ENCODE measurements at places on chromosomes 6 and 20.
A peak's percentile ranks its signal among the peaks of the same experiment; 100 is the strongest.

DNA sequence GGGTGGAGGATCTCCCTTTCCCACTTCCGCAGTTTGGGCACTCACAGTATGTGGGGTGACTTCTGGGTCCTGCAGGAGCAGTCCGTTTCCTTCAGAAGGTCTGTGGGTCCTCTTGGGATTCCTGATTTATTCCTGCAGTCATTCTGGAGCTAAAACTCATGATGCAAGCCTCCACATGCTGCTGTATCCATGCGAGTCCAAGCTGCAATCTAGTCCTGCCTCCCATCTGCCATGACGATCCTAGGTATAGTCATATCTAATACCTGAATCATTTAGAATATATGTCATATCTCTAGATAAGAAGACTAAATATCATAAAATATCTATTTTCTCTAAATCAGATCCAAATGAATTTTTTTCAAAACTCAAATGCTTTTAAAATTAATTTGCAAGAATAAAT is 103.4 kb upstream of the AHI1 start:
- DNase-seq = no peak

- DNase-seq = no peak
These were observed 23.8 kb downstream of the RBM38 start for GRCh38 chr20:57414867-57415592.

DNA sequence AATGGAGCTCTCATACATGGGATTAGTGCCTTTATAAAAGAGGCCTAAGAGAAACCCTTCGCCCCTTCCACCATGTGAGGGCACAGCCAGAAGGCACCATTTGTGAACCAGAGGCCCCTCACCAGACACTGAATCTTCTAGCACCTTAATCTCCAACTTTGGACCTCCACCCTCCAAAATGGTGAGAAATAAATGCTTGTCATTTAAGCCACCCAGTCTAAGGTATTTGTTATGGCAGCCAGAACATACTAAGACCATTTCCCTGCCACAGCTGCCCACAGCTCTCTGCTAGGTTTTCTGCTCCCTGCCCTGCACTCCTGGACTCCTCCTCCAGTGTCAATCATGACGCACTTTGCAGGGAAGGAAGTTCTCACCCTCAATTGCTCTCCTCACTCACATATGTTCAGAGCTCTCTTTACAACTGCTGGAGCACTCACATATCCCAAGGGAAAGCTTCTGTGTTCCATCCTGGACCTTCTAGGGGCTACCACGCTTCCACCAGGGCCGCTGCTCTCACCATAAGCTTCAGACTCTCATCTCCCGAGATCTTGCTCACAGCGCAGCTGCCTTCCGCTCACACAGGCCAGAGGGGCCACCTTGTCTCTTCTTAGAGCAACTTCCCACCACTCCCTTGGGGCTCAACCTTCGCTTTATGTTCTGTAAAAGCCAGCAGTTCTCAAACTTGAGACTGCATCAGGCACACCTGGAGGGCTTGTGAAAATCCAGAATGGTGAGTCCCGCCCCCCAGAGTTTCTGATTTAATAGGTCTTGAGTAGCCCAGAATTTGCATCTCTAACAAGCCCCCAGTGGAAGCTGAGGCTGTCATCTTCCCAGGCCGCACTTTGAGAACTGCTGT is 1.6 kb upstream of the LY86 start:
- DNase-seq = no peak

GRCh38 chr6:139027620-139028182 is 844 bp upstream of the ABRACL start:
- peak; percentile 84 for DNase-seq

GRCh38 chr6:107290491-107290890 is 168.9 kb downstream of the PDSS2 start:
- no peak for DNase-seq

- no peak for DNase-seq
These were observed 442.4 kb upstream of the SOX4 start for GRCh38 chr6:21151119-21151518.

GRCh38 chr20:4835244-4836177 is 113.8 kb downstream of the PRND start:
- DNase-seq = no peak

DNA sequence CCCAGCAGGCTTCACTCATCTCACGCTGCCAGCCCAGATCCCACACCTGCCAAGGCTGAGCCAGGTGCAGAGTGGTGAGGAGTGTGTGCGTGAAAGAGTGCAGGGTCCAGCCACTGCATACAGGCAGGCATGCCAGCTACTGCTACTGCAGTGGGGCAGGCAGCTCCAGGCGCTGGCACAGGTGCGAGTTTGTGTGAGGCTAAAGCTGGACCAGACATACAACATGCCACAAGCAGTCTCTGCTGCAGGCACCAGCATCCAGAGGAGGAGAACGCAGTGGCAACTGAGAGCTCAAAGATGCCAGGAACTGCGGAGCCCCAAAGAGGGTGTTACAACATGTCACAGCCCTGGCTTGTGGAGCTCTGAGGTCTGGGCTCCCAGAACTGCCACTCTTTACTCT is 149.8 kb downstream of the EYS start:
- DNase-seq = no peak

DNA sequence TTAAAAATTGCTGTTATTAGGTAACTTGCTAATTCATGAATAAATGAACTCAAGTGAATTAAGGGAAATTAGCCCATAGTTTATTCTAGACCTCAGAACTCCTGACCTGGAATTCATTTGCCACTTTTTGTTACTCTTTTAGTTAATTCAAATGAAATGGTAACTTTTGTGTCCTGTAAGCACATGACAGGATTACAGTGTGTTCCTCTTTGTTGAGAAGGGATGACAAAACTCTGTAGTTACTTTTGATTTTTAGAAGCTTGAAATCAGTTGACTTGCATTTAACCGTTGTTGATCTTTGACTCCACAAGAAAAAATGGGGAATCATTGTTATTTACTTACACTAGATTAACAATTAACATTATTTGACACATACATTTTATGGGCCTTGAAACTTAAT is 6.2 kb downstream of the SLC9A8 start:
- no peak for DNase-seq

GRCh38 chr20:13449868-13450434 is 188.8 kb downstream of the TASP1 start:
- DNase-seq = no peak

- no peak for DNase-seq
These were observed 79.5 kb upstream of the RNF217 start for GRCh38 chr6:124882579-124883393.

DNA sequence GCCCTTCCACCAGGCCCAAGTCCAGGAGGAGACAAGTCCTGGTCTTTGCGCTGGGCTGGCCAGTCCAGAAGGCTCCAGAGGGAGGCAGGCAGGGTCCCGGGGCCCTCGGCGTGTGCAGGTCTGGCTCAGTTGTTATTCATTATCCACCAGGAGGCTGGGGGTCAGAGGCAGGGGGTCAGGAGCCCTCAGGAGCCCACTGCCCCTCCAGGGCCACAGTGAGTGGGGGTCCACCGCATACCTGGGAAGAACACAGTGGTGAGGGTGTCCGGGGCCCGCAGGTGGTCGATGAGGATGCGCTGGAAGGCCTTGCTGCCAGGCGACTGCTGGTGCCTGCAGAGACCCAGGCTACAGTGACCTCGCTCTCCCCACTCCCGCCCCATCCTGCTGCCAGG is 4.4 kb upstream of the C20orf144 start:
- DNase-seq = no peak

- DNase-seq = no peak
These were observed 109.7 kb downstream of the FAM120B start for GRCh38 chr6:170416303-170416702.

- DNase-seq = no peak
These were observed 8.7 kb downstream of the DNAAF9 start for GRCh38 chr20:3398681-3399252.

GRCh38 chr6:39063526-39063925 is 14.9 kb downstream of the GLP1R start:
- DNase-seq = no peak

DNA sequence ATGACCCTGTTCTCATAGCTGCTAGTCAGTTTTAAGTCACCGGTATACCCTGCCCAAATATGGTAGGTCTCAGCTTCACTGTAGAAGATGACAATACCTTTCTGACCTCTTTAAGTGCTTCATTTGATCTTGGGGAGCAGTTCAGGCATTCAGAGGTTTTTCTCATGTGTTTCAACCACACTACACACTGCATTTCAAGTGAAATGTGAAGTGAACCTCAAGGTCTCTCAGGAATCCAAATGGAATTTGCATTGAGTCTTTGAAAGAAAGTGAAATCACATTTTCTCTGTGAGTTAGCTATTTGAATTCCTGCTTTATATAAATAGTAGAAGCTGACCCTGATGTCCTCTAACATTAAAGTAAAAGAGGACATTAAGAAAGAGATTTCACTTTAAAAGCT is 461.6 kb downstream of the ADGRB3 start:
- DNase-seq = no peak

GRCh38 chr6:119347466-119348095 is 2.0 kb downstream of the MAN1A1 start:
- DNase-seq = peak; percentile 47

DNA sequence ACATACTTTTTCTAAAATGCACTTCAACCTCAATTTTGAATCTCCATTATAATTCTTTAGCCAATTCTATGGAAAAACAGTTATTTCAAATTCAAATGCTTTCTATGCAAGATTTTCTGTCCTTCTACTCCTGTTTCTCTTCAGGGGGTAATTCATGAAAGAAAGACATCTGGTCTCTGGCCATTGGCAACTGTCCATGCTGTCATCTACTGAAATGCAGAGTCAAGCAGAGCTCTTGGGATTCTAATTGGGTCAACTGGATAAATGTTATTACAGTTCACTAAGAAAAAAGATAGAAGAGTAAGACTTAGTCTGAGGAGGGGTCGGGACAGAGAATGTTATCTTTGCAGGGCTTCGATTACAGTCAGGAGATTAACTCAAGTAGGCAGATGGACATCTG is 22.0 kb upstream of the BMP5 start:
- no peak for DNase-seq

DNA sequence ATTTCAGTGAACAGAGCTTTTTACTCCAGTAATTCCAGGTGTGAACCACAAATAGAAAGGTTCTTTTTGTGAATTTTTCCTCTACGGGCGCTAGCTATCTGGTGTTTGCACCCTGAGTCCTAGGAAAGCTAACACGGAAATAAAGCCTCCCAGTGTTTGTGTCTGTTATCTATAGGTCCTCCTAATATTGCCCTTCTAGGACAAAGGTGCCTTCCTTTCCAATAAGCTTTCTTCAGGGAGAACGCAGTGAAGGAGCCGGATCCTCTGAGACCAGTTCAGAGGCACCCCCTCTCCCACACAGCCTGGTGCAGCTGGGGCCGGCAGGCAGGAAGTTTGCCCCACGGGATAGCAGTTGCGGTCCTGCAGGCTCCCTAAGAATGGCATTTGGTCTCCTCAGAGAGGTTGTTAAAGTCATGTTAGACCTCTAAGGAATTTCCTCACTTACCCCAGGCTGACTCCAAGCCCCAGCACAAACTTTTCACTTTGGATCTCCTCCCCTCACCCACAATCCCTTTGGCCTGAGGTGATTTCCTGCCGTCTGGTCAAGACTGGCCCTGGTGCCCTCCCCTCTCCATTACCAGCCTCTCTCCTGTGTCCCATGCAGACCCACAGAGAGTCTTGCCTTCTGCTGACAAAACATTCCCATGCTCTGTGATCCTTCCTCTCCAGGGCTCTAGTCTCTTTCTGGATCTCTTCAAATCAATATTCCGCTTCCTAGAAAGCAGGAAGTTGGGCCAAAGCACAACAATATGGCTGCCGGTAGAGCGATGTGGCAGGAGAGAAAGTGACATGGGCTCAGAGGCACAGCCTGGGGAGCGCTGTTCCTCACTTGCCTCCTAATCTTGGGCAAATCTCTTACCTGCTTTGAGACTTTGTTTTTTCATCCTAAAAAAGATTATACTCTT is 126.0 kb downstream of the MOXD1 start:
- no peak for DNase-seq

GRCh38 chr6:160041608-160042007 is 72.7 kb downstream of the IGF2R start:
- no peak for DNase-seq

DNA sequence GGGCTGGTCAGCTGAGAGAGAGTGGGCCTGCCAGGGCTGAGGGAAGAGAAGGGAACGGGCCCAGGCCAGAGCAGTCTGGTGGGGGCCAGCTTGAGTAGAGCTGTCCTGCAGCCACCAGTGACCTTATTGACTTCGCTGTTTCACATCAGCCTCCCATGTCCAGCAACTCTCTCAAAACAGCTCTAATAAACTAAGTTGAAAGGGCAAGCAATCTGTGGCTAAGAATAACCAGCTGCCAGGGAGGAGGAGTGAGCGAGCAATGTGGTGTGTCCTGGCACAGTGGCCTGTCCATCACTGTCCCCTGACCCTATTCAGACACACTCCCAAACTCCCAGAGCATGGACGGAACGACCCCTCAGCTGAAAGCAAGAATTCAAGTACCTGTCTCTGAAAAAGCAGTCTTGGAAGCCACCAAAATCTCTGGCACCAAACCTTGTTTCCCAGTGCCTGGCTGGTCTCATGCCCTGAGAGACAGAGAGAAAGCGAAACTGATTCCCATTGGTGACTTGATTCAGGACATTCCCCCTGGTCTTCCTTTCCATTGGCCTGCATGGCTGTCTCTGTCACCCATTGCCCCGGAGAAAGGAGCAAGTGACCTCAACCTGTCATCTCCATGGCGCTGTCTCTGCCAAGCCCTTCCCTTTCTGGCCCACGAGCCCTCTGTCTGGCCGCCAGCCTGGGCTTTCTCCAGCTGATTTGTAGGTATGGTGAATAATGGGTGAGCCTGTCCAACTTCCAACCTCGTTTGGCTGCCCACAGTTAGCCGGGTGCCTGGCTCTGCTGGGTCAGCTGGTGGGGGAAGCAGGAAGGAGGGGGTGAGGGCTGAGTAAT is at the start of gene DDO:
DDO (minus strand) TSS at position 490 of the 831 bp plus-strand sequence. CDS start 2,113 bp downstream, outside the sequence.
- no peak for DNase-seq

- DNase-seq = no peak
These were observed 92.0 kb upstream of the PAX1 start for GRCh38 chr20:21613512-21613911.

DNA sequence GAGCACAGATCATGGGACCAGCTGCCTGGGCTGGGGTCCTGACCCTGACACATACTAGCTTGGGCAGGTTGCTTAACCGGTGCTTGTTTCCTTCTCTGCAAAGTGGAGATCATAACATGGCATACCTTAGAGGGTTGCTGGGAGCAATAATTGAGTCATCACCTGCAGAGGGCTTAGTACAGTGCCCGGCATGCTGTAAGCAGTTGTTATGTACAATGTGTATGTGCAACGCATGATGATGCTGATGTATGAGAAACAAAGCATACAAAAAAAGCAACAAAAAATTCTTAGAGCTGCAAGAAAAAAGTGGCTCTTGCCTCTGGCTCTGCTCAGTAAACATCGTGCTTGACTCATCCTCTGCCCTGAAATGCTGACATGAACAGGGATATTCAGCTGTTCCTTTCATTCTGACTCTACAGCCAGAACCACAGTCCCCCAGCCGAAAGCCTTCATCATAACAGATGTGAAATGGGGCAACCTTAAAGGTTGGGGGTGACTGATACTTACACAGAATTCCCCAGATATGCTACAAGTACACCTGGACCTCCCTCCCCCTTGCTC is 91.7 kb downstream of the CLIC5 start:
- DNase-seq = peak; percentile 81

- no peak for DNase-seq
These were observed 165.1 kb downstream of the PREX1 start for GRCh38 chr20:48662711-48663110.

- no peak for DNase-seq
These were observed 628.3 kb downstream of the MMUT start for GRCh38 chr6:48834706-48835105.

- DNase-seq = peak; percentile 4
These were observed 92.9 kb upstream of the BHLHE23 start for GRCh38 chr20:63099456-63100173.

- no peak for DNase-seq
These were observed 6.0 kb downstream of the SRC start for GRCh38 chr20:37351689-37352607.

GRCh38 chr6:41747256-41748101 is at the start of gene PGC:
Gene PGC (minus strand): TSS chr6:41747397. CDS start chr6:41747334, 63 bp downstream.
- DNase-seq = no peak

- DNase-seq = no peak
These were observed 172.5 kb downstream of the LRFN2 start for GRCh38 chr6:40414617-40415016.
